ENCODE measurements at places on chromosomes 2 and 18. TPM values are rescaled to one million over a fixed set of nuclear protein-coding genes. Genes with fewer than 3 reads are reported as not detected.

DNA sequence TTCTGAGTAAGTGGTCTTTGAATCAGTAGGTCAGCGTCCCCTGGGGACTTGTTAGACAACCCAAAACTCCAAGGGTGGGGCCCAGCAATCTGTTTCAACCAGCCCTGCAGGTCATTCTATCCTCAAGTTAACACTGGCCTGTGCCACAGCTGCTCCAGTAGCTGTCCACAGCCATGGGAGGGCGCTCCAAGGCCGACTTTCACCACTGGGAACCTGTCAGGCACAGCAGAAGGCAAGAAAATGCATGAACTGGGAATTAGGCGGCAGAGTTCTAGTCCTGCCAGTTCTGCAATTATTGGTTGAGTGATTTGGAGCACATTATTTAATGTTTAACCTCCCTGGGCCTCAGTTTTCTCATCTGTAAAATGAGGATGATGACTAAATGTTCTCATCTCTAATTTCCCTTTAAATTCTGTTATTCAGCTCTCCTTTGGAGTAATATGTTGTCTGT is 17.4 kb upstream of the MRPL33 start:
- peak overlapping the region; percentile 63 for H3K27ac ChIP-seq
- peaks cover 43% of the 10 kb centered on the region for H3K4me1 ChIP-seq
- no peak for DNase-seq

GRCh38 chr2:72895154-72895553 is 7.9 kb downstream of the SPR start:
- no peak overlapping the region for H3K4me3 ChIP-seq
- H3K36me3 ChIP-seq: peaks cover 3% of the 10 kb centered on the region
- no peak for DNase-seq
- no peak overlapping the region for H3K27ac ChIP-seq

DNA sequence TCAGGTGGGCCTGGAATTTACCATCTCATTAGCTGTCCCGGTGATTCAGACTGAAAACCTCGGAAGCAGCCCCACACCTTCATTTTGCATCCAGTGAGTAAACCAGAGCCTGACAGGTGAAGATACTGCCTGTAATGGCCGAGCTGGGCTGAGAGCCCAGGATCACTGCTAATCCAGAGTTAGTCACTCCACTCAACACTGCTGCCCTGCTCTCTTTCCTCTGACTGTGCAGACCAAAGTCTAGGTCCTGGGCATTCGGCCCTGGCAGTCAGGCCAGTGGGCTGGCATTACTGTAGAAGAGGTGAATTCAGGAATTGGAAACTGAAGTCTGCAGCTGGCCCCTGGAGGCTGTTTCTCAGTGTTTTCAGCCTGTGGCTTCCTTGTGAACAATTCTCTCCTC is 44.3 kb downstream of the TMEM17 start:
- H3K4me1 ChIP-seq: peaks cover 3% of the 10 kb centered on the region
- no peak overlapping the region for H3K27ac ChIP-seq
- DNase-seq: no peak

GRCh38 chr2:233289648-233290047 is 18.0 kb upstream of the SAG start:
- H3K36me3 ChIP-seq: peaks cover 60% of the 10 kb centered on the region
- H3K4me3 ChIP-seq: no peak overlapping the region
- peaks cover 23% of the 10 kb centered on the region for H3K4me1 ChIP-seq
- DNase-seq: no peak
- H3K27me3 ChIP-seq: no peaks in the 10 kb centered on the region

DNA sequence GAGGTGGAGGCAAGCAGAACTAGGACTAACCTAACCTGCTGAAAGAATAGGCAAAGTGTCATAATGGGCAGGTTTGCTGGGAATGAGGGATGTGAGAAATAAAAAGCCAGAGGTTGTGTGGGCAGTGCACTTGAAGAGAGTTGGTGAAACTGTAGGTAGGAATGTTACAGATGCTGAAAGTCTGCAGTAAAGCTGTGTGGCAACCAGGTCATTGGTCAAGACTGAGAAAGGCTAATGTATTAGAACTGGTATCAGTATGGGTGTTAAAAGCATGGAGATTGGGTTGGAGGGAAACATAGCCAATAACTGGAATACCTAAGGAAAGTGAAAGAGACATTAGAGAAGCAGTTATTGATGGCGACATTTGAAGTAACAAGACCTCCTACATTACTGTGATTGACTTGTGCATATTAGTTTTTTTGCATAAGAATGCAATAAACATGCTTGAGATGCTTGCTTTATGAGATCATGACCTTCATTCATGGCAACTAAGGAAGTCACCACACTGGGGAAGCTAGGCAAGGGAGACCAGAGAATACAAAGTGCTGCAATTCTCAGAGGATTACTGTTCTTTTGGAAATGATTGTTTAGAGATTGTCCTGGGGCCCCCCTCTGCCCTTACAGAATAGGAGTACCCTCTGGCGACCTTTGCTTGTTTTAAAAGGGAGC is 11.8 kb downstream of the GULP1 start:
- DNase-seq: no peak
- H3K27ac ChIP-seq: peak overlapping the region; percentile 42
- no peaks in the 10 kb centered on the region for H3K36me3 ChIP-seq
- H3K4me3 ChIP-seq: no peak overlapping the region
- H3K4me1 ChIP-seq: peaks cover 39% of the 10 kb centered on the region

GRCh38 chr2:43218155-43218701 is 8.2 kb downstream of the ZFP36L2 start:
- peak overlapping the region; percentile 79 for H3K4me3 ChIP-seq
- H3K27ac ChIP-seq: peak overlapping the region; percentile 100
- H3K27me3 ChIP-seq: no peaks in the 10 kb centered on the region
- H3K4me1 ChIP-seq: peaks cover 62% of the 10 kb centered on the region
- peaks cover 6% of the 10 kb centered on the region for H3K36me3 ChIP-seq

DNA sequence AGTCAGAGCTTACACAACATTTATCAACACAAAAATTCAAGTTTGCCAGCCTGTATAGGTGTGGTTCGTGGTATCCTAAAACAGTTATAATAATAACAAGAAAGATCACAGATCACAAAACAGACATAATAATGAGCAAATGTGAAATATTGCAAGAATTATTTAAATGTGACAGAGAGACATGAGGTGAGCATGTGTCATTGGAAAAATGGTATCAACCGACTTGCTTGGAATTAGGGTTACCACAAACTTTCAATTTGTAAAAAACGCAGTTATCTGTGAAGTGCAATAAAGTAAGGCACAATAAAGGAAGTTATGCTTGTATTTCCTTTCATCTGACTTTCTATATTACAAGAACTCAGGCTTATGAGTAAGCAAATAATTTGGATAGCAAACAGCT is 116.8 kb downstream of the IKZF2 start:
- DNase-seq: no peak
- no peak overlapping the region for H3K4me3 ChIP-seq
- no peaks in the 10 kb centered on the region for H3K27me3 ChIP-seq
- no peaks in the 10 kb centered on the region for H3K4me1 ChIP-seq

GRCh38 chr2:125456693-125457363 is 1199.1 kb upstream of the GYPC start:
- no peak overlapping the region for H3K4me3 ChIP-seq
- DNase-seq: no peak
- H3K4me1 ChIP-seq: no peaks in the 10 kb centered on the region

- no peak overlapping the region for H3K27ac ChIP-seq
- H3K27me3 ChIP-seq: peaks cover 2% of the 10 kb centered on the region
- no peak overlapping the region for H3K4me3 ChIP-seq
- H3K4me1 ChIP-seq: no peaks in the 10 kb centered on the region
- H3K36me3 ChIP-seq: no peaks in the 10 kb centered on the region
These were observed 14.6 kb upstream of the RIT2 start for GRCh38 chr18:43129946-43130524.

GRCh38 chr18:25121442-25121841 is 230.5 kb downstream of the ZNF521 start:
- no peak overlapping the region for H3K4me3 ChIP-seq
- no peaks in the 10 kb centered on the region for H3K27me3 ChIP-seq
- peaks cover 26% of the 10 kb centered on the region for H3K4me1 ChIP-seq
- DNase-seq: no peak
- no peak overlapping the region for H3K27ac ChIP-seq
- peaks cover 5% of the 10 kb centered on the region for H3K36me3 ChIP-seq

DNA sequence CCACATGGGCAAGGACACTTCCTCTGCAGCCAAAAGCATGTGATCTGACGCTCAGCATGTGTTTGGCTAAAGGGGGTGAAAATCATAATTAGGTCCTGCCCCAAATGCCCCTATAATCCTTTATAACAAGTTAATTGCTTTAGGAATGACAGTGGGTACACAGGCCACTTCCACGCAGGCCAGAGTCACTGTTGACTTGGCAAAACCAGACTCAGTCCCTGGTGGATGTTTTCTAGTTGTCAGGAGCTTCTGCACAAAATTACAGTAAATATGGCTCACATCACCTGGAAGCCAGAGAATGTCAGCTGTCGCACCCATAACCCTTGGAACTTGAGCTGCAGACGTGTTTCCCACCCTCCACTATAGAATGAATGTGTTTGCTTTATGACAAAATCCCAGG is 13.3 kb upstream of the PXDN start:
- DNase-seq: no peak
- H3K4me3 ChIP-seq: no peak overlapping the region
- H3K36me3 ChIP-seq: peaks cover 1% of the 10 kb centered on the region
- peaks cover 10% of the 10 kb centered on the region for H3K27me3 ChIP-seq

DNA sequence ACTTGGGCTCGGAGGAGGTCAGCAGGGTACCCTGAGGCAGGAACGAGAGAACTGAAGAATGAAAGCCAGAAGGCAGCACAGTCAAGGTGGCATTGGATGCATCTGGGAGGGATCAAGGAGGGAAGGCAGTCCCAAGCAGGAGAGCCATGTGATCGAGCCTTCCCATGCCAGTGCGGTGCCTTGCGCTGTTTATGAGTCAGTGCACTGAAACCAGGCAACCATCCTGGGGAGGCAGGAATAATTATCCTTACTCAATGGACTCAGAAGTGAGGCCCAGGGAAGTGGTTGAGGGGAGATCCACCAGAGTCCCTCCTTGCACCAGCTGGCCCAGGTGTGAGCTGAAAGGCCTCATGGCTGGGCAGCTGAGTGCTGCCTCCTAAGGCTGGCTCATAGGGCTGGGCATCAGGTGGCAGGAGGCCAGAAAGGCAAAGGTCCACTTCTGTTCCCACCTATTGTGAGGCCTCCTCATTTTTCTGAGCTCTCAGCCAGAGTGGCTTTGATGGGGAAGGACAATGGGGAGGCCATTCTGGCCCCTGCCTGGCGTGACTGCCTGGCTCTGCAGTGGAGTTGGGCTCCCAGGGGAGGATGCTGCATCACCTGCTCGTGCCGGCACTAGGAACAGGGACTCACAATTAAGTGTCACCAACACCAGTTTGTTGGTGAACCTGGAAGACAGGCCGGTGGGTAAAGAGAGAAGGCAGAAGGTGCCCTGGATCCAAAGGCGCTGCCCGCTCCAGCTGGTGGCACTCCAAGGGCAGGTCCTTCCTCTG is 82.3 kb downstream of the TFCP2L1 start:
- no peak for DNase-seq
- H3K4me3 ChIP-seq: no peak overlapping the region
- no peaks in the 10 kb centered on the region for H3K36me3 ChIP-seq
- H3K27ac ChIP-seq: no peak overlapping the region

DNA sequence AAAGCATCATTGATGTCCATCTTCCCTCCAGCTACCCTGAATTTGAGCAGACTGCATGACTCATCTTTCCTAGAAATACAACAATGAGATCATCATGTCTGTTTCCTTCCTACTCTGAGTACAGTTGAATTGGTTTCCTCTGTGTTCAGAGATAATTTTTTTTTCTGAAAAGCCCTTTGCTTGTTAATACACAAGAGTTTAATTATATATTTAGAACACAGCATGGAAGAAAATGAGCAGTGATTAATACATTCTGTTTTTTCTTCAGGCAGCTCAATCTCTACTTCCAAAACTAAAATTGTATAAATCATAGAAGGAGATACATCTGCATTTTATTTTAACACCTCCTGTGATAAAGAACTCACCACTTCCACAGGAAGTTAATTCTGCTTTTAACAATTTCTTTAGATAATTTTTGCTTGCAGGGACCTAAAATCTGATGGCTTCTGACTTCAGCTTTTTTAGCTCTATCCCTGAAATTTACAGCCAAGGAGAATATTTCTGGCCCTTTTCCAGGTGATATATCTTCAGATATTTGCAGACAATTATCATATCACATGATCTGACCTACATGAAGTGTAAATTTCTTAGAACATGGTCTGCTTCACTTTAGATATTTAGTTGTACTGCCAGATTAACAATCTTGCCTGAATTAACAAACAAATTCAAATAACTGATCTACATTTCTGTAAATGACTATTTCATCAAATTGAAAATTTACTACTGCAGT is 249.0 kb downstream of the TRIB2 start:
- H3K4me3 ChIP-seq: no peak overlapping the region
- H3K4me1 ChIP-seq: peaks cover 23% of the 10 kb centered on the region
- DNase-seq: no peak
- H3K27ac ChIP-seq: no peak overlapping the region

DNA sequence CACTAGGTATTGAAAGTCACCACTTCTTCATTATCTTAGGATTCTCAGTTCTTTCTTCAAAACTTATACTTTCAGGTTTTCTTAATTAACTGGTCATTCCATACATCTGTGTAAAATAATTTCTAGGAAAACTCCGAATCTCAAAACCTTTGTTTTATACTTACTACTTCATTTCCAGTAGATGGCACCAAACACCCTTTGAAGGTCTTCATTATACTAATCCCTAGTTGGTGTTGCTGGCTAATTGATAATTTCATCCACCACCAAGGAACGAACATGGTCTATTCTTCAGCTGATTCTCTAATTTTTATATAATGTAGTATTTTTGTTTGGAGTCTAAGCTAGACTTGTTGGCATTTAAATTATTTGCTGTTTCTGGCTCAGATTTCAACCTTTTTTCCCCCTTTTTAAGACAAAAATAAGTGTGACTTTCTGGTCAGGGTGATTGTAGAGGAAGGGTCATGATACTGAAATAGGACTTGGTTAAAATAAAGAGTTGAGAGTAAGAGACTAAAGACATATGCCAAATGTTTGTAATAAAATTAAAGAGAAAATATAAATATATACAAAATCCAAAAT is 2.8 kb upstream of the MXD1 start:
- DNase-seq: no peak
- peaks cover 41% of the 10 kb centered on the region for H3K4me1 ChIP-seq
- peaks cover 5% of the 10 kb centered on the region for H3K36me3 ChIP-seq
- H3K27me3 ChIP-seq: no peaks in the 10 kb centered on the region
- H3K27ac ChIP-seq: peak overlapping the region; percentile 72

DNA sequence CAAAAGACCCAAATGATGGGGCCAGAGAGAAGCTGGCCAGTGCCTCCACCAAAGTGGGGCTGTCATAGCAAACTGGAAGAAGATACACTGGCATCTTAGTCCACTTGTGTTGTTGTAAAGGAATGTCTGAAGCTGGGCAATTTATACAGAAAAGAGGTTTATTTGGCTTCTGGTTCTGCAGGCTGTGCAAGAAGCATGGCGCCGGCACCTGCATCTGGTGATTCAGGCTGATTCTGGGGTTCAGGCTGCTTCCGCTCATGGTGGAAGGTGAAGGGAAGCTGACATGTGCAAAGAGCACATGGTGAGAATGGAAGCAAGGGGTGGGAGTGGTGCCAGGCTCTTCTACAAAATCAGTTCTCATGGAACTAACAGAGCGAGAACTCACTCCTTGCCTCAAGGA is 135.9 kb upstream of the TWIST2 start:
- peaks cover 17% of the 10 kb centered on the region for H3K27me3 ChIP-seq
- no peak for DNase-seq
- H3K27ac ChIP-seq: no peak overlapping the region
- H3K4me1 ChIP-seq: peaks cover 7% of the 10 kb centered on the region
- no peak overlapping the region for H3K4me3 ChIP-seq

- H3K27ac ChIP-seq: no peak overlapping the region
- H3K27me3 ChIP-seq: no peaks in the 10 kb centered on the region
- peak; percentile 41 for DNase-seq
- H3K4me1 ChIP-seq: peaks cover 9% of the 10 kb centered on the region
- H3K4me3 ChIP-seq: no peak overlapping the region
These were observed 166.4 kb downstream of the MGAT5 start for GRCh38 chr2:134420259-134420658.

Gene CTIF
- total RNA-seq: 173 TPM

Gene RAB27B
- total RNA-seq: 0.28 TPM

Gene CCDC141
- total RNA-seq: not detected

Gene VSNL1
- not detected for total RNA-seq

Gene MRPL33
- 64.9 TPM for total RNA-seq
